GM20000 (cell line): ENCODE measurements at places on chromosomes 3 and 15.

- DNase-seq = no peak
Measured at GRCh38 chr3:191641789-191642188, 180.8 kb downstream of the PYDC2 start.

- no peak for DNase-seq
Measured at GRCh38 chr15:70098153-70098460, 390 bp upstream of the TLE3 start.

GRCh38 chr15:41695750-41696436, 35.7 kb downstream of the MGA start:
- DNase-seq = peak; percentile 73

DNA sequence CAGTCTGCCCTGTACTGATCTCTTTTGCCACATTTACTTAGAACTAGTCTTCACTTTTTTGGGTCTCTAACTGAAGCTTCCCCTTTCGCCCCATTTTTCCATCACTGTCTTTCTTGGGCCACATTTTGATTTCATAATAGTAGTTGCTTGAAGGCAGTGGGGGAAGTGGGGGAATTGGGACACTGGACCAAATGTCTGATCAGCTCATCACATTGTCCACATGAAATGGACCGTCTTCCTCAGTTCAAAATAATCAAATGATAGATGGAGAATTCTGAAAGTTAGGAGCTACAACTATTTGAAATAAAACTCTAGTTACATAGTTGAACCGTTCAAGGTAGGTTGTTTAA, 747 bp downstream of the PDCD6IP start:
- no peak for DNase-seq

- DNase-seq = no peak
Measured at GRCh38 chr3:171349392-171349791, 110.8 kb downstream of the TNIK start.
